ENCODE measurements at places on chromosomes 7 and 10.

GRCh38 chr10:121595351-121595805 is 2.9 kb downstream of the FGFR2 start:
- DNase-seq, result no peak

GRCh38 chr10:95303950-95304349 is 13.1 kb upstream of the PDLIM1 start:
- no peak for DNase-seq

DNA sequence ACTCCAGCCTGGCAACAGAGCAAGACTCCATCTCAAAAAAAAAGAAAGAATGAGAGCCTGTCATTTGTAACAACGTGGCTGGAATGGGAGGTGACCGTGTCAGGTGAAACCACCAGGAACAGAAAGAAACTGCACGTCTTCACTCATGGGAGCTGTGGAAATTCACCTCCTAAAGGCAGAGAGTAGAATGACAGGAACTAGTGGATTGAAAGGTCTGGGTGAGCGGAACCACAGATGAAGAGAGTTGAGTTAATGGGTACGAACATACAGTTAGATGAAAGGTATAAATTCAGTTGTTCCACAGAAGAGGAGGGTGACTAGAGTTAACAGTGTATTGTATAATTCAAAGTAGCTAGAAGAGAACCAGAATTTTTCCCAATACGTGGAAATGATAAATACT is 78.6 kb downstream of the MAD1L1 start:
- DNase-seq, result no peak

GRCh38 chr7:29330136-29330535 is 135.6 kb downstream of the CHN2 start:
- DNase-seq, result no peak

DNA sequence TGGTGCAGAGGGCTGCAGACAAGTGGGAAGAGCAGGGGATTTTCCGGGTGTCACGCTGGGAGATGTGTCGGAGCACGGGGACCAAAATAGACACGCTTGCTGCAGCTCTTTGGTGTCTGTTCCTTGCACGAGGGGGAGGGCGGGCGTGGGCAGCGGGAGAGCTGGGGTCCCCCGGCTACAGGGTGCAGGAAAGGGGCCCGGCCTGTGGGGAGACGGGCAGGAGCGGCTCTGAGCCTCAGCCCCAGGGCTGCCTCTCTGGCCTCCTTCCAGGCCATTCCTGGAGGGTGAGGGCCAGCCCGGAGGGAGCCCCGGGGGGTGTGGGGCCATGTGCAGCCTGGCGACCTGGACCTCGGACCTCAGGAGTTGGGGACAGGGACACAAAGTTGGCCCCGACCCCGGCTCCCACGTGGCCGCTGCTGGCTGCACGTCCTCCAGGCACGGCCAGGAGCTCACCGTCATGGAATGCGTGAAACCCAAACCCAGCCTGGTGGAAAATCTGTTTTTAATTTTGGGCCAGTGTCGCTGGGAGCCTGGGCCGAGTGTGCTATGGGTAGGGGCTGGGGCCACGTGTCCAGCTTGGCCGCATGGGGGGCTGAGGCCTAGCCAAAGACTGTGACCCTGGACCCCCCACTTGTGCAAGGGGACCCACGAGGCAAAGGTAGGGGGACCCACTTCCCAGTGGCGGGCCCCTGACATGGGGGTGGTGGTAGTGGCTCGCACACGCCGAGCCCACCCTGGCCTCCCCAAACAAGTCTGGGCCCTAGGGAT is 6.6 kb downstream of the TTYH3 start:
- no peak for DNase-seq

- no peak for DNase-seq
These were observed 165.5 kb downstream of the ANK3 start for GRCh38 chr10:60224066-60224705.

DNA sequence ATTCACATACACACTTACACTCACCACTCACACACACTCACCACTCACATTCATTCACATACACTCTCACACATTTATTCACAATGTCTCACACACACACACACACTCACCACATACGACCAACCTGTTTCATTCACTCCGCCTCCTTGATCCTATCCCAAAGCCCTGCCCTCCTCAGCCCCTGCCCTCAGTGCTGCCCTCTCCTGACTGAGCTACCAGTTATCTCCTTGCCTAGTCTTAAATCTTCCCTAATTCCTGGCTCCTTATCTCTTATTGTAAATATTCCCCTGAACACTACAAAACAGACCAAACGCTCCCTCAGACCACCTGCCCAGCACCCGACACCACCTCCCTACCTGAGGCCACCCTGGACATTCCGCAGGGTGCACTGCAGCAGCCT is 26.1 kb upstream of the C10orf120 start:
- no peak for DNase-seq

GRCh38 chr7:155405399-155406318 is 52.3 kb upstream of the EN2 start:
- DNase-seq, result no peak

GRCh38 chr7:77416621-77417371 is 647 bp upstream of the GSAP start:
- DNase-seq, result no peak

DNA sequence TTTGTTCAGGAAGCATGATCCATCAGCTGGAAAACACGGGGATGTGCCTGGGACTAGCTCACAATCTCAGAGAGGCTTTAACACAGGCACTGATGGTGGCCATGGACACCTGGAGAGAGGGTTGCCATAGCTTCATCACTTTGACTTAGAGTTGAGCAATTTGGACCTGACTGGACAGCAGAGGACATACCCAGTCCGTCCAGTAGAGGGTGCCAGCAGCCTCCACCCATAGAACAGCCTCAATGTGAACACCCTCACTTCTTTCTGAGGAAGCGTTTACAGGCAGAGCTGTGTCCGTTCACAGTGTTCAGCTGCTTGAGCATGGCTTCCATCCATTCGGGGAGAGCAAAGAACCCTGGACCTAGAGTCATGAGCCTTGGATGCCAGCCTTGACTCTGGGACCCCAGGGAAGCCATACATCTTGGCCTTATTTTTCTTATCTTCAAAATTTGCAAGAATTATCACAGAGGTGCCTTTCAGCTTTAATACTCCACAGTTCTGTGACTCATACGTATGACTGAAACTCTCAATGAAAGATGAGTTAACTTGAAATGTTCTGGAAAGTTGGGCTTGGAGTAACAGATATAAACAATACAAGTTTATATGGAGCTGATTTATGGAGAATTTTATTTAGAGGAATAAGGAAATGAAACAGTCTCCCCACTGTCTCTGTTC is 302.9 kb upstream of the PODXL start:
- peak; percentile 22 for DNase-seq

GRCh38 chr10:98444314-98445006 is 2.3 kb downstream of the HPS1 start:
- DNase-seq, result no peak

- no peak for DNase-seq
These were observed 167.3 kb downstream of the TPK1 start for GRCh38 chr7:144668503-144668902.

DNA sequence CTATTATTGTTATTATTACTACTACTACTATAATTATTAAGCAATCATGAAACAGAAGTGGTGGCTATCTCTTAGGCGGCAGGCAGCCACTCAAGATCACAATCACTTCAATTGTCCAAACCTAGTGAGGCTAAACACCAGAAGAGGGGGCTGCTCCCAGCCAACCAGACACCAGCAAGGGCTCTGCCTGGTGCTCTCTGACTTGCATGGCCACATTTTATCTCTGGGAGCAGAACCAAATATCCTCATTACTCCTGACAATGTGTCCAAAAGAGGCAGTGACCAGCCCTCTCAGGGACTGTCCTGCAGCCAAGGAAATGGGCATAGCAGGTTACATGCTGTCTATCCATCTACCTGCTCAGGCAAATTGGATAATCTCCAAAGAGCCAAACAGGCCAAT is 187.4 kb upstream of the PDE1C start:
- no peak for DNase-seq

DNA sequence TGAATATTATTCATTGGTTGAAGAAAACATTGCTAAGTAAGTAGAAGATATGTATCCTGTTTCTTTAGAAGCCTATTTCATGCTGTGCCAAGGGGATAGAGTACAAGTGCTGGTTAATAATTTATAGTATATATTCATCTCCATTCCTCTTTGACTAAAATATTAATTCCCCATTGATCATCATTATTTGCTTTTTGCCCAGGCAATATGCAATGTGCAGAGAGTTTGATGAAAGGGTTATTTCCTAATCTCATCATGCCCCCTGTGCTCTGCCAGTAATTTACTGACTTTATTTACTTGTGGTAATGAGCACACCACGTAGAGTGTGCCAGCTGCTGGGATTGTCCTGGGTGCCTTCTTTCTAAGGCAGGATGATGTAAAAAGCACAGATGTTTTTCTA is 180.9 kb downstream of the REEP3 start:
- no peak for DNase-seq

GRCh38 chr10:17479822-17480221 is 25.4 kb upstream of the ST8SIA6 start:
- DNase-seq, result no peak

GRCh38 chr10:100506596-100507356 is 12.9 kb downstream of the SEC31B start:
- DNase-seq, result no peak

DNA sequence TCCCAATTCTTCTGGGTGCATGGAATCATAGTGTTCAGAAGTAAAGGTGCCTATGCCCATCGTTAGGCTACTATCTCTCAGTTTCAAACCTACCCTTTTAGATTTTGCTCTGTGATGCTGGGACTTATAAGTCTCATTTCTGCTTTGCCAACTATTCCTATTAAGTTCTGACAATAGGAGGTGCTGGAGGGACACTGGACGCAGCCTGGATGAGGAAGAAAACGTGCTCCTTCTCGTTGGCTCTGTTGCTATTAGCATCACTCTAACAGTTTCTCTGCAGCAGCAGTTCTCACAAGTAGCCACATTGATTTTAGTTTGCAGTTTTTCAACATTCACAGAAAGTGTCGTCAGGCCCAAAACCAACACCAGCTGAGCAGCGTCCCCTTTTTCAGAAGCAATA is 72.4 kb downstream of the ABCC2 start:
- no peak for DNase-seq

- DNase-seq, result no peak
These were observed 8.3 kb upstream of the DENND10 start for GRCh38 chr10:119095640-119096039.

DNA sequence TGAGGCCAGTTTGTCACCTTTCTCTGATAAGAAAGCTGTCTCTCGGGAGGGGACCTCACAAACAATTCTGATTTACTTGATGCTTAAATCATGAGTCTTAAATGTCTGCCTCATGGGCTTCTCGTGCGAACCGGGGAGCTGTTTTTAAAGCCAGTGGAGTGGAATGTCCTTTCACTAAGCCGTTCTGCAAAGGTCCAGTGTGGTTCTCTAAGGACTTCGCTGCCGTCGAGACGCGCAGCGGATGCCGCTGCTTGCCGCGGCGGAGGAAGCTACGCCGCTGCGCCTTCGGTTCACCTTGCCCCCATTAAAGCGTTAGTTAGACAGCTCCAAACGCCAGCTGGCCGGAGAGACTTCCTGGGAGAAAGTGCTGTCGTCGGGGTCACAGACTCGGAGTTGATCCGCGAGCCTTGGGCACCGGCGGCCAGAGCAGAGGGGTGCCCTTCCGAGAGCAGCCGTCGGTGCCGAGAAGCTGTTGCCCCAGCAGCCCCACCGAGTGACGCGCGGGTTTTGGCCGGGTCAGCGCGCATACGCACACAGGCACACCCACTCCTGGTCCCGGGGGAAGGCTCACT is 1.3 kb upstream of the HMX3 start:
- DNase-seq, result no peak

GRCh38 chr7:75617634-75618234 is 121.0 kb downstream of the HIP1 start:
- DNase-seq, result peak; percentile 73

DNA sequence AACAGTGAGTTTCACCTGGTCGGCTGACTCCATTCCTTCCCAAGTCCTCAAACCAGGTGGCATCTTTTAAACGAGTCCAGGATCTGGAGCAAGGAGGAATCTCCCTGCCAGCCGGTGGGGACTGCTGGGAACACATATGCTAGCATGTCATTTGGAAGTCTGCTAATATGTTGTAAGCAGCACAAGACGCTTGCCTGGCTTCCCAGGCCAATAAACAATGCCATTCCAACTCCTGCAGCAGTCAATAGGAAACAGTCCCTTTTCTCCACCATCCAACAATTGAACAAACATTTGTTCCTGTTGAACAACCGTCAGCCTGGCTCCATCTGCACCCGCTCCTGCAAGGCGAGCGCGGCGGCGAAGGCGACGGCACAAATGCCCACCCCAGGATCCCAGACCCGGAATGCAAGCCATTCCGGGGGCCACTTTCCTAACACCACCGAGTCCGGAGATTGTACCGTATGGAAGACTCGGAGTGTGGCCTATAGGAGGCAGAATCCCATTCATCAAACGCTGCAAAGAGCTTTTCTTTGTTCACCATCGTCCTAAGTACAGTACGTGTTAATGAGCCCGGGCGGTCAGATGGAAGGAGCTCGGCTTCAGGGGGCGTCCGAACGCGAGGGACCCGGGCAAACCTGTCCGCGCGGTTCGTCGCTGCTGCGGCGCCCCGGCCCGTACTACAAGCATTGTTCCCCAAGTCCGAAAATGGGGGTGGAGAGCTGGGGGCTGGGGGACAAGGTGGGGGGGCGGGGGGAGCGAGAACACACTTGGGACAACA is 1.6 kb downstream of the FAM53B start:
- DNase-seq, result no peak

DNA sequence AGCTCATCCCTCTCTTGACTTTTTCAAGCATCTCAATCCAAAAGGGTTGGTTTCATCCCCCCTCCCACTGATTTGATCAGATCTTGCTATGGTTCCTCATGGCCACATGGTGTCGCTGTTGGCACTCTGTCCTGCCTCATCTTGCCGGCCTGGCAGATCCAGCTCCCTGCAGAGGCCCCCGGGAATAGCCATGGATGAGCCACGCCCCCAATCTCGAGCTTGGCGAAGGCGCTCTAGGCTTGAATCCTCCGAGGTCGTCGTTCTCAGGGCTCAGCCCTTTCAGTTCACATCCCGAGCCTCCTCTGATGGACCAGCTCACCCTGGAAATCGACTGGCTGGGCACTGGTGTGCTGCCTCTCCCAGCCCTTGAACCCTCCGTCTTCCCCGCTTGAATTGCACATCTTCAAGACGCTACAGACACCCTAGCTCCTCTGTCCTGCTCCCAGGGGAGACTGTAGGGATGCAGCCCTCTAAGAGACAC is 628.7 kb downstream of the TYW1 start:
- DNase-seq, result peak; percentile 20

DNA sequence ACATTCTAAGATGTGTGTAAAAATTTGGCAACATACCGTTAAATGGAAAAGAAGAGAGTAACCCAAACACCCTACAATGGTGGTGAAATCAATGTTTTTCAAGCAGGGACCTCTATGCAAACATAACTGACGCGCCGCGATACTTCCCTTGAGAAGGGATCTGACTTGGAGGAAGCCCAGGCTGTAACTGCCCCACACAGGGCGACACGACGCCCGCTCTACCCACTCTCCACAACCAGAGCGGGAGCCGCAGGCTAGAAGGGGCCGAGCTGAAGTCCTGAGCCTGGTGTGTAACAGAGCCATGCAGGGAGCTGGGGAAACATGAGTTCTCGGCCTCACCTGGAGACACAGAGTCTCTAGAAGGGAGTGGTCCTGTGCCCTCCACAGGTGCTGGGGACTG is 120.2 kb downstream of the FAM53B start:
- DNase-seq, result no peak

Data from CD8-positive, alpha-beta T cell (primary cell).